ENCODE measurements at places on chromosomes 7 and 10.
A peak's percentile ranks its signal among the peaks of the same experiment; 100 is the strongest.

GRCh38 chr7:1227814-1228544 lies 4.7 kb upstream of the UNCX start:
- DNase-seq = no peak

GRCh38 chr7:50206453-50207250 lies 97.9 kb upstream of the IKZF1 start:
- DNase-seq = peak; percentile 76

DNA sequence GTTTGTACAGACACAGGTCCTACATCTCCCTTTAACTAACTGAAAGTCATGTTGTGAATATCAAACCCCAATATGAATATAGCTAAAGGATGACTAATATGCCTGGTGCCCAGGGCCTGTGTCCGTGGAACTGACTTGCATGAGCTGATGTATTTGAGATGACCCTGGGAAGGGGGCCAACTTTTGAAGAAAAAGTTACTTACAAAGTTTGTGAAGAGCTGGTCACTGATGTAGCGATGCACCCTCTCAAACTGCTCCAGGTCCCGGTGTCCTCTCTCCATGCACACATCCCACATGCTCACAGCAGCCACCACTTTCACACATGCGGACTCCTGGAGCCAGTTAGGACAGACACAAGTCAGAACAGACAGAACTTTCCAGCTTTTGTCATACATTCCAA lies 106.2 kb downstream of the ABCC2 start:
- DNase-seq = no peak

DNA sequence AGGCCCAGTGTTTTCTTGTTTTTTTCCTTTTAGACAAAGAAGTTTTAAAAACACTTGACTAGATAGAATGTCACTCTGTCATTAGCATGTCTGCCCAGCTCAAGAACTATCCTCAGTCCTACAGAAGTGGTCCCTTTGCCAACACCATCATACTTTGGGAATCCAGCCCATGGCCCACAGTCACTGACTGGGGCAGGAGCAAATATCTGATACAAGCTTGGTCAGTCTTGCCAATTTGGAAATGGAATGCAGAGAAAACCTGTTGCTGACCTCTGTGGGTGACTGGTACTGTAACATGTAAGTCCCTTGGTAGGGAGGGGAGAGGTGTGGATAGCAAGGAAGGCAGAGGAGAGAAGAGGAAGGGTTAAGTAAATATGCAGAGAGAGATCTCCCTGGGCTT lies 47.8 kb downstream of the IPMK start:
- no peak for DNase-seq

DNA sequence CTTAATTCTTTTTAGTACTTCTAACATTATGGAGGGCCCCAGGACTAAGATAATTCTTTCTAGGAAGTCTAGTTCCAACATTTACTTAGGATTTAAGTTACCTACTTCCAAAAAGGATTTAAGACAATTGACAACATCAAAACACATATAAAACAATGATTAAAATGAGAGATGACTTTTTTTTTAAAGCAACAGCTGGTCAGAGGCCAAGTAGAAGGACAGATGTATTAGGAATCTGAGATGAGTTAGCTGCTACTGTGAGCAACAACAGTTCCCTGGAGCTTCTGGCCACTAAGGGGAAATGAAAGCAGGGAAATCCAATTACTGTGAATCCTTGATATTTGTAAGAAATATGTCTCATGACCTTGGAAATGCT lies 222.3 kb downstream of the PHTF2 start:
- no peak for DNase-seq

GRCh38 chr7:11748884-11749283 lies 83.1 kb downstream of the THSD7A start:
- no peak for DNase-seq

GRCh38 chr7:80921130-80921529 lies 2.3 kb upstream of the SEMA3C start:
- DNase-seq = no peak

- no peak for DNase-seq
Observed at GRCh38 chr7:1925349-1925748, 255.3 kb downstream of the ELFN1 start.

- no peak for DNase-seq
Observed at GRCh38 chr10:83164156-83164555, 975.2 kb upstream of the GHITM start.

GRCh38 chr10:53990799-53991238 lies 810.2 kb downstream of the PCDH15 start:
- DNase-seq = no peak

- DNase-seq = peak; percentile 30
Observed at GRCh38 chr10:8088504-8088903, 34.0 kb downstream of the GATA3 start.

GRCh38 chr10:68208424-68209042 lies 23.4 kb downstream of the ATOH7 start:
- DNase-seq = no peak
